ENCODE measurements at places on chromosomes 5 and 9.

GRCh38 chr5:145715412-145715811 is 119.7 kb downstream of the PRELID2 start:
- DNase-seq = no peak

GRCh38 chr5:76735762-76736545 is 20.0 kb downstream of the F2R start:
- no peak for DNase-seq

- no peak for DNase-seq
These were observed 94.0 kb downstream of the COL23A1 start for GRCh38 chr5:178496214-178496613.

DNA sequence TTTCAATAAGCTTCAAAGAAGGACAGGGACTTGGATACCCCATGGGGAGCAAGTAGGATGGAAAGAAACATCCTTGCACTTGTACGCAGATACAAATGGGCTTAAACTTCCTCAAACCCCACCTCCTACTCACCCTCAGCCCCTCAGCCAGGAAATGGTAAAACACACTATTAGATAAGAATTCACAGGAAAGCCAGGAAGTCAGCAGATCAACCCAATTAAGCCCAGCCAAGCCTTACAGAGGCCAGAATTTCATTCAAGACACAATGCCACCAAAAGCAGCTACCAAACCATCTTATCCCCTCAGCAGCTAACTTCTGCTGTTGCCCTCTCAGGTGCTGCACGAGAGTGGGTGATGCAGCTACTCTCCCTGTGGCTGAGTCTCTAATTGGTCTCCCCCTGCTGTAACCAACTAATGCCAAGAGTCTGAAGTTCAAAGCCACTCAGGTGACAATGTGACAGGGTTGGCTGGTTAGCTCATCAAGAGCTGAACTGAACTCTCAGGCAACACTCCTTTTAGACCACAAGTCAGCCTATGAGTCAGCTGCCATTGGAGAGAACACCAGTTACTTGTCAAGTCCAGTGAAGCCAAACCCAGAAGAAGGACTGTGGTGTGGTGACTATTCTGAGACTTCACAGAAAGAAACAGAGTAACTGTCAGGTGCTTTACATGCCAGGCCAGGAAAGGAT is 201.9 kb downstream of the ZNF608 start:
- DNase-seq = no peak

- no peak for DNase-seq
These were observed 148.1 kb downstream of the EBF1 start for GRCh38 chr5:158951436-158952247.

DNA sequence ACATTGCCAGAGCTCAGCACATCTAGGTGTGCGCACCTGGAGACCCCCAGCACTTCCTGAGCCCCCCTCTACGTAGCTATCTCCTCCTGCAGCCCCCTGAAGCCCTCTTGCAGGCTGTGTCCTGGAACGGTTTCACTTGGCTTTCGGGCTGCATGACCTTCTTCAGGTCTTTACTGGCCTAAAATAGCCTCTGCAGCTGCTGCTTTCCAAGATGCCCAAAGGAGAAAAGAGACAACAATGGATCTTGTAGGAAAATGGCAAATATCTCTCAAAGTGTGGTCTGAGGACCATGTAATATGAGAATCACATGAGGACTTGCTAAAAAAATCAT is 6.6 kb upstream of the ERMP1 start:
- DNase-seq = no peak

DNA sequence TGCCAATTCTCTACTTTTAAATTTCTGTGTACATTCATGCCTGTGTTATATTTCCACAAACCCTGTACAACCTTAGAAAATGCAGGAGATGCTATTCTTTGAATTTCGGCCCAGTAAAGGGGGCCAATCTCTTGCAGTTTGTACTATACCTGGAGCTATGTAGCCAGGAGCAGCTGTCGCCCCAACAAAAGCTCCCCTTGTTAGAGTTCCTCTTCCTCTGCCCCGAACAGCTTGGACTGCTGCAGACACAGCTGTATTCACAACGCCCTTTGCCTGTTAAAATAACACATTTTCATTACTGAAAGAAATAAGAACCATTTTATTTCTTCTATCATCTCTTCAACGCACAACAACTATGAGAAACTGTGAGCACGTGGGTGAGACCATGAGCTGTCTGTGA is 99.2 kb downstream of the GPR21 start:
- DNase-seq = no peak

DNA sequence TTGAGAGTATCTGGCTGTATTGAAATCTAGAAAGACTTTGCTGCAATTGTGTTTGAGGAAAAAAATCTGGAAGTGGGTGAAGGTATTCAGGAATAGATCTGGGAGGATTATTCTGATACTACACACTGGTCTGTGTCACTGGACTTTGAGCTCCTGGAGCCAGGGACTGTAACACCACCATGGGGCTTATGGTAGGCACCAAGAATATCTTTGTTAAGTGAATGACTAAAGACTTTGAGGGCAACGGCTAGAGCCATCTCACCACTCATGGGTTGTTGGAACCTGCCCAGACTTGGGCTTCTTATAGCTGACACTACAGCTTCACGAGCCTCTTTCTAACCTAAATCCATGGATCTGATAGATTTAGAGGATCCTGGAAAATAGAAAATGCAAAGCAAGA is 10.2 kb downstream of the NFX1 start:
- DNase-seq = no peak

DNA sequence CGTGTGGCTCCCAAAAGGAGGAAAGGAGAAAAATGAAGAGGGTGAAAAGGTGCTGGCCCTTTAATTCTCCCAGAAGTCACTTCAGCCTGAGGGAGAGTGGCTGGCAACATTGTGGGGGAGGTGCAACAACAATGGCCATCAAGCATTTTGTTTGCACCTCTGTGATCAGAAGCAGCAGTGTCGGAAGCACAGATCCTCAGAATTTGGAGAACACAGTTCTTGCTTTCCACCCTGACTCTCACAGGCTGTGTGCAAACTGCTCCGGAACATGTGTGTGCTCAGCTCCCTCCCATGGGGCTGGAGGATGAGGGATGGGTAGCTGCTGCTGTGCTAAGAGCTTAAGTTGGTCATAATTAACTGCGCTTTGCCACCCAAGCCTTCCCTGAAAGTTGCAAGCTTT is 127.1 kb downstream of the DPYSL3 start:
- no peak for DNase-seq

DNA sequence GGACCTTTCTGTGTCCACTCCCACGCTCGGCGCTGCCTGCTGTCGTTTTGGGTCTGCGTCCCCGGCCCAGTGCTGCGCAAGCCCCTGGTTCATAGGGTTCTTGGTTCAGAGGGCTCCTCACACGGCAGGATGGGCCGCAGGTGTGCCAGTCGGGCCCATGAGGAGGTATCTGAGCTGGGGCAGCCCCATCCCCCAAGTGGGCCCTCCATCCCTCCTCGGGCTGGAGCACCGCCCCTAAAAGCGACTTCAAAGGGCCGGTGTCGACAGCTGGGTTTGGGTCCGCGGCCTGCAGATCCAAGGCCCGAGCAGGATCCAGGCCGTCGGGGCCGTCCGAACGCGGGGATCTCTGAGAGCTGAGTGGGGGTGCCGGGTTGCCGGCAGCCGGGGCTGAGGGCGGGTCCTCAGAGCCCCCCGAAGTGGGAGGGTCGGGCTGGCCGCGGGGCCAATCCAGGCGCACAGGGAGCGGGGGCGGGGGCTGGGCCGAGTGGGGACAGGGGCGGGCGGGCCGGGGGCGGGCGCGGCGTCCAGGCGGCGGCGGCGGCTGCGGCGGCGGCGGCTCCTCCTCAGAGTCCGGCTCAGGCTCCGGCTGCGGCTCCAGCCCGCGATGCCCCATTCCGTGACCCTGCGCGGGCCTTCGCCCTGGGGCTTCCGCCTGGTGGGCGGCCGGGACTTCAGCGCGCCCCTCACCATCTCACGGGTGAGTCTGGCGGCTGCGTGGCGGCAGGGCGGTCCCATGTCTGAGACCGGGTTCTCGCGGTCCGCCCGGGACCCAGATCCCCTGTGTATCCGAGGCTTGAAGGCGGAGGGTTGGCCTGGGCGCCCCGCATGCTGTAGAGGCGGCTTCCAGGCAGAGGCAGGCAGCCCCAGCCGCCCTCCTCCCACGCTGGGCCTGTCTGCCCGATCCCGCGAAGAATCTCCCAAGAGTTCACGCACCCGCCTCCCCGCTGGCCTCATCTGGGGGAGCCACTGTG is at the start of gene PDLIM4:
TSS of gene PDLIM4 (plus strand) at position 566 of the 971 bp plus-strand sequence. CDS start at position 605, 39 bp downstream.
- DNase-seq = no peak

- DNase-seq = no peak
These were observed 54.9 kb upstream of the RPL26L1 start for GRCh38 chr5:172904312-172904642.

GRCh38 chr5:109167586-109167985 is 242.2 kb downstream of the PJA2 start:
- no peak for DNase-seq

- no peak for DNase-seq
These were observed 74.9 kb downstream of the LMX1B start for GRCh38 chr9:126688617-126689016.

- no peak for DNase-seq
These were observed 600.8 kb upstream of the DAB2 start for GRCh38 chr5:40025586-40025985.

DNA sequence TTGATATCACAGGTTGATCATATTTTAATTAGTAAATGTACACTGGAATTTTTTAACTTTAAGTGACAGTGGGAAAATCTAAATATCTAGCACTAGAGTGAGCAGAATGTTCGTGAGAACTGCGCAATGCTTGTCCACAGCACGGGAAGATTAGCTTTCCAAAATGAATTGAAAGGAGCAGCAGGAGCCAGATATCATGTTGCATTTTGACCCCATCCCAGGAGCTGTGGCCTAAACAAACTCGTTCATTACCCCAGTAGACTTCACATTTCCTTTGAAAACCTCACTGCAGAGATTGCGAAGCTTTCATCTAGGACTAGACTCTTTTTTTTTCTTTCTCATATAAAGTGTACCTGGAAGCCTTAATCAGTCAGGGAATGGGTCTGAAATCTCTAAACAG is 525.8 kb downstream of the CTNND2 start:
- no peak for DNase-seq

DNA sequence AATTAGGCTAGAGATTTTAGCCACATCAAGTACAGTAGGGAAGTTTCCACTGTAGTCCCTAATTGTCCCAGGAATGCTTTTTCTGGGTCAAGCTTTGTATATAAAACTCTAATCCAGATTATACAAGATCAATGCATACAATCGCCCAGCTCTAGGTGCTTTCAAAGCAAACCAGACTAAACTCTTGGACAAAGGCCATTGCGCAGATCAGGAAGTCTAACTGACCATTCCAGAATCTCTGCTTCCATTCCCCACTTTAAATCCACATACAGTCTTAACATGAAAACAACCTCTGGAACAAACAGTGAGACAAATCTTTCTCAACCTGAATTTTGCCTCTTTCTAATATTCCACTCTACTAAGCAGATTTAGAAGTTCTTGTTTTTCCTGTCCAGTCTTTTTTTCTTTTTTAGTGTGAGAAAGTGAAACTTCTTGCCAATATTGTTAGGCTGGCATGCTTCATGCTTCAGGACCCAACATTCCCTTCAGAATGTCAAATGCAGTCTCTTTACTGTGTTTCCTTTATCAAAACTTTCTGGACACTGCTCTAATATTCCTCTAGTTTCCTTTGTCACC is 76.1 kb downstream of the ITGA1 start:
- DNase-seq = no peak

DNA sequence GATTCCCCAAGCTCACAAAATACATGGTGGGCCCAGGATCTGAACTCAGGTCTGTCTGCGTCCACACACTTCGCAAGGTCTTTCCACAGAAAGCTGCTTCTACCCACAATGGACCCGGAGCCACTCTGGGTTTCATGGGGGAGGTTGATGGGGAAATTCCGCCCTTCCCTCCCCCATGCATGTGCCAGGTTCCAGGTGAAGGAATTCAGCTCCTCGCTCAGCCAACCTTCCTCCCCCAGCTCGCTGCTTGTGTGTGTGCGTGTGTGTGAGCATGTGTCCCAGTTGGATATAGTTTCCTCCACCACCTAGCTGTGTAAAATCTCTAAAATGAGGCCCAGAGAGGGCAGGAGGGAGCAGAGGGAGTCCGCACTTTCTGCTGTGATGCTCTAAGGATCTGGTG is 1.0 kb downstream of the PTGS1 start:
- no peak for DNase-seq

All from activated T-cell treated with anti-CD3 and anti-CD28 coated beads for 1 hour (primary cell).